ENCODE measurements at places on chromosomes 2 and 18.
A peak's percentile ranks its signal among the peaks of the same experiment; 100 is the strongest.

GRCh38 chr2:22673529-22673928 lies 711.5 kb upstream of the KLHL29 start:
- no peak for DNase-seq

DNA sequence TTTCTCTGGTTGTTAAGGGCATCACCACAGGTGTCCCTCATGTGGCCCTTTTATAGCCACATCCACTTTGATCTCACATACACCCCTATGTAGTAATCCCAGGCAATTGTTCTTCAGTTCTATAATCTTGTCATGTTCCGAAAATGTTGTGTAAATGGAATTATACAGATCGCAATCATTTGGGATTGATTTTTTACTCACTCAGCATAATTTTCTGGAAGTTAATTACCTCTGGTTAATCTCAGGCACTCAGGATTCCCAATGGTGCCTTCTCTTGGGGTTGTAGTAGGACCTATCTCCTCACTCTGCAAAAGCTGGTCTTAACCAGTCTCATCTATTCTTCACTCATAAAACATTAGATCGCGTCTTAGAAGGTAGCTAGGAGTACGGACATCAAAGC lies 1549.6 kb upstream of the DDX18 start:
- no peak for DNase-seq

GRCh38 chr2:105800036-105800713 lies 55.5 kb downstream of the NCK2 start:
- DNase-seq, result peak; percentile 84

DNA sequence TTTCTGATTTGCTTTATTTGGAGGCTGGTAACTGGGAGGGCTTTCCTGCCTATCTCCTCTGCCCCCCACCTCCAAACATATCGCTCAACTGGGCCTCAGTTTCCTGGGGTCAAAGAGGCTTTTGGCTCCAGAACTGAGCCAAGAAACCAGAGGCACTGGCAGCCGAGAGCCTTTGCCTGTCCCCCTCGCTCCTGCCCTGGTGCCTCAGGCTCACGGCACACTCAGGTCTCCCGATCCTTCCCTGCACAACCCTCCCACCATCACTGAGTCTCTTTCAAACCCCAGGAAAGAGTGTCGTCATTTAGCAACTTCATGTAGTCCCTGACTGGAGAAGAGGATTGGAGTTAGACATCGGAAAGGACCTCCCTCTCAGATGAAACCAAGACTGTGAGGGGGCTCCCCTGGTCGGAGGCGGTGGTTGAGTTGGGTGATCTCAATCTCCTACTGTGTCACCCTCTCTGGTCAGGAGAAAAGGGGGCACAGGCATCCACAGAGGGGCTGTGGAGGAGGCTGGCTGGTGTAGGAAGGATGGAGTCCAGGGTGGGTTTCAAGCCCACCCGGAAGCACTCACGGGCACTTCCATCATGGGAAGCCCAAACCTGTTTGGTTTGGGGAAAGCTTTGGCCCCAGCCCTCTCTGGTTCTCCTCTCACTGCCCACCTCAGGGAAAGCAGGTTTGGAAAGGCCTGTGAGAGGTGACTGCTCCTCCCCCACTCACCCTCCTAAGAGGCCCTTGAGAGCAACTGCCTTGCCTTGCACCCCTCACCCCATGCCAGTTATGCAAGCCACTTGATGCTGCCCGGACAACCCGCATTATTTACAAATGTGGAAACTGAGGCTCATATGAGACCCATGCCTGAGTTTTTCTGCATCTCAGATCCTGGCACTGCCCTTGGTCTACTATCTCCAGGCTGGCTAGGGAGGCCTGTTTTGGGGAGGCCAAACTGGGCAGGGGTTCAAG lies 62.3 kb downstream of the TNS1 start:
- DNase-seq, result no peak

DNA sequence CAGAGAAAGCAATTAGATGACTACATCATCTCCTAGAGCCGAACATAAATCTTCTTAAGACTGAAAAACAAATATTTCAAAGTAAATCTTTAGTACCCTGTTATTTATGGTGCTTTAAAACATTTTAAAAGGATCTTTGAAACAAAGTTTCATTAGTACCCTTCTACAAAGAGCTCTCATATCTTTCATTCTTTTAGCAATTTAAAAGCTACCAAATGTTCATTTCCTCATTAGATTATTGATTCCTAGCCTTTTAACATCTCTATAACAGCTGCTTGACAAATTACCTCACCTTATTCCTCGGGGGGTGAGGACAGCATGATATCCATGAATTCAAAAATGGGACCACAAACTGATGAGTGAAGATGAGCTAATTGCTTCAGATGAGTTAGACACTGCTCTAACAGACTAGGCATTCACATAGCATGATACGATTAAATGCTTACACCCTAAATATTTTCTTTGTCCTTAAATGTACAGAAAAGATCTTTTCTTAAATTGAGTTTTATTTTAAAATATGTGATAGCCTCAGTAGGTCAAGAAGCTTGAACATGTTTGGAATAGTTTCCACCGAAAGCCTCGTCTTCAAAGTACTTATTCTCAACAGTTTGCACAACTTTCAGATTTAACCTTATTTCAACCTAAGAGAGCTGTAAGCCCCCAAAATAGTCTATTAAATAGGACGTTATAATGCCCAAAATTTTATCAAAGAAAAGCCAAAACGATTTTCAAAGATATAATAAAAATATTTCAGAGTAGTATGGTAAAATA lies 2.1 kb downstream of the ATAD2B start:
- DNase-seq, result no peak

- no peak for DNase-seq
Measured at GRCh38 chr2:59180111-59180510, 939.0 kb upstream of the FANCL start.

DNA sequence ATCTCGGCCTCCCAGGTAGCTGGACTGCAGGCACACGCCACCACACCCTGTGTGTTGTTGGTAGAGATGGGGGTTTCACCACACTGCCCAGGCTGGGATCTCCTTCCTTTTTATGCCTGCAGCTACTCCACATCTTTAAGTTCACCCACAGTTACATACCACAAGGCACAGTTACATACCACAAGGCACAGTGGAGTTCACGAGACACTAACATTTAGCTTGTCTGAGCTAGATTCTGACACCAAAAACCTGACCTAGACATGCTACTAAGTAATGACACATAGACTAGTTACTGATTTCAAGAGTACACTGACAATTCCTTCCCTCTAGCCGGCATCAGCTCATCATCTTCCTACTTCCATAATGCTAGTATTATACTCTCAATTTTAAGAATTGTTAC lies 4.3 kb downstream of the POLR2D start:
- no peak for DNase-seq

DNA sequence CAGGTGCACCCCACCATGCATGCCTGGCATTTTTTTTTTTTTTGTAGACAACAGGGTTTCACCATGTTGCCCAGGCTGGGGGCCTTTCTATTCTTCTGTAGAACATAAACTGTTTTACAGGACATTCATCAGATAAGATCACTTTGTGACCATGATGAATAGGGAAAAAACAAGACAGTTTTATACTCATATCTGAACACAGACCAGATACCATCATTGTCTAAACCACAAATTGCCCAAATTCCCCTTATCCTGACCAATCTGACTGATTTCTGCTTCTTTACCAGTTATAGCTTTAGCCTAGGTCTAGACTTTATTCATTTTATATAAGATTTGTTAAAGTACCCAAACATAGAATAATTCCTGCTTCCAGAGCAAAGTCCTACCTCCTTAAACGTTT lies 1699.3 kb upstream of the TMEFF2 start:
- no peak for DNase-seq

GRCh38 chr18:65606551-65607130 lies 144.2 kb upstream of the CDH7 start:
- DNase-seq, result no peak

GRCh38 chr2:216424274-216424673 lies 12.0 kb downstream of the SMARCAL1 start:
- no peak for DNase-seq

DNA sequence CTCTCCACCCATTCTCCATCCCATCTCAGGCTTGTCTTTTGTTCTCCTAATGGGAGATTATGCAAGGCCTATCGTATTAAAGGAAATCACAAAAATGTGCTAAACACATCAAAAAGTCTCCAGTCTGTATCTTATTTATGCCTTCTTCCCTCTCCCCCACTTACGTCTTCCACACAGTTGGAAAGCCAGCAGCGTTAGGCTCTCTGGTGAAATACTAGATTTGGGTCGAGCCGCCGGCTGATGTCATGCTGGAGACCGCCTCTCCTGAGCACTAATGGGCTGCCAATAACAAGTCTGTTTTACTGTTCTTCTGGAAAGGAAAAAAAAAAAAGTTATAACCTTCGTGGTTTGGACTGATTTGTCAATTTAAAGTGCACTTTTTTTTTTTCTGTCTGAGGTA lies 182.7 kb upstream of the SIX2 start:
- no peak for DNase-seq

GRCh38 chr2:64213532-64214275 lies 69.5 kb upstream of the PELI1 start:
- DNase-seq, result no peak

GRCh38 chr2:238924796-238925195 lies 76.9 kb downstream of the TWIST2 start:
- no peak for DNase-seq

- DNase-seq, result no peak
Measured at GRCh38 chr2:200679535-200679934, 93.7 kb downstream of the AOX1 start.

- no peak for DNase-seq
Measured at GRCh38 chr2:119846021-119846420, 86.3 kb downstream of the PTPN4 start.

DNA sequence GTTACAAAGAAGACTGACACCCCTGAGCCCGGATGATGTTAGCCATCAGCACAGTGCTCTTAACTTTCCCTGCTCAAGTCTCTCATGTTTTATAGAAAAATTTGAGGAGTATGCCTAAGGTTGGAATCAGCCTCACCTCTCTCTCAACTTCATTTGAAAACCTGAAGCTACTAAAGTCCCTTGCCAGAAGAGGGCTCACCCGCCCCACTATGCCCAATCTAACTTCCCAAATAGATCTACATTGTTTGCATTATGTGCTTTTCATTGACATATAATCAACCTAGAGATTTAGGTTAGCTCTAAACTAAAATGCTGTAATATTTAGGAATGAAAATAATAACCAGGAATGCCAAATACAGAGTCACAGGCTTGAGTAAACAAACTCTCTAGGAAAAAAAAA lies 305.4 kb downstream of the NCKAP5 start:
- DNase-seq, result no peak

GRCh38 chr2:201999279-201999678 lies 34.4 kb upstream of the FZD7 start:
- DNase-seq, result no peak

GRCh38 chr2:172372436-172372835 lies 55.0 kb upstream of the ITGA6 start:
- no peak for DNase-seq

DNA sequence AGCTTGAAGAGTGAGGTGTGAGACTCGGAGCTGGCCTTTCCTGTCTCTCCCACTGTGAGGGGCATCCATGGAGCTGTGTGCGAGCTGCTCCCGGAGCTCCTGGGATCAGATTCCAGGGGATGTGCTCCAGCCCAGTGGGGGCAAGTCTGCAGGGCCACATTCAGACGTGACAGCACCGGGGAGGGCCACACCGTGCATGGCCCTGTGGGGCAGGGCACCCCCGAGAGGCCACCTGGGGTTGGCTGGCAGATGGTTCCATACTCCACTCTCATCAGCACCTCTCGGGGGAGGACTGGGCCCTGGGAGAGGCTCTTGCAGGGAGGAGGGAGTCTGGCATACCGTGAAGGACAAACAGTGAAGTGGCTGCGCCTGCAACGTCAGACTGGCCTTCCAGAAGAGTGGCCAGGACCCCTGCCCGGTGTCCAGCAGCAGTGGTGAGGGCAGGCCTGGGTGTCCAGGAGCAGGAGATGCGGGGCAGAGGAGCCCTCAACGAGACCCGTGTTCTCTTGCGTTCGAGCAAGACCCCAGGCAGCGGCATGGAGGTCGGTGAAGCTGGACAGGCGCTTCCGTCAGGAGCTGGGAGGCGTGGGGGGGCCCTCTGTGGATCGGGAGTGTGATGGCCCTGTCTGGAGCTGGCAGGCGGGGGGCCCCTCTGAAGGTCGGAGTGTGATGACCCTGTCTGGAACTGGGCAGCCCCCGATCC lies 84.3 kb downstream of the ASB1 start:
- DNase-seq, result no peak
